8988T (cell line): ENCODE measurements at places on chromosomes 12 and 14.

- no peak for DNase-seq
These were observed 18.9 kb downstream of the CCDC88C start for GRCh38 chr14:91398707-91399106.

DNA sequence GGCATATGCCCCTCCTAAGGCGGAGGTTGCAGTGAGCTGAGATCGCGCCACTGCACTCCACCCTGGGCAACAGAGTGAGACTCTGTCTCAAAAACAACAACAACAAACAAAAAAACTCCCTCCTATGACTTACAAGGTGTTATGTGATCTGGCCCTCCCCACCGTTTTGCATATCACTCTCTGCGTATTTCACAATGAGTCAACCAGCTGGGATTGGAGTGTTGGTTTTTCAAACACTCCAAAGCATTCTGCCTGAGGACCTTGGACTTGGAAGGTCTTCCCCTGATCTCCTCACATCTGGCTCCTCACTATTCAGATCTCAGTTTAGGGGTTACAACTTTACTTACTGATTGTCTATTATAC is 14.0 kb downstream of the MANSC1 start:
- no peak for DNase-seq

DNA sequence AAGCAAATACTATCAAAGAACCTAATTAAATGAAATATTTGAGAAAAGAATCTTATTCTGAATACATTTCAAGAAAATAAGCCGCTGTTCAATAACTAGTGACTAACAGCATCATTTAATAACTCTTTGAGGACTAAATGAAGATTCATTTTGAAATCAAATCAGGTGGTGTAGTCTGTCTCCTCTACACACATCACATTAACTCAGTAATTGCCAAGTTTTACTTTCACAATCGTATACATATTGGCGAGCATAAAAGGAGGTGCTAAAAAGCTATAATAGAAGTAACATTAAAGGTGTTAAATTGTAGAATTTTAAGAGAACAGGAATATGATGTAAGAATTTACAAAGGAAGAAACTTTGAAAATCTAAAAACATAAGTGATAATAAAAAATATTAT is 185.1 kb downstream of the MDGA2 start:
- no peak for DNase-seq

DNA sequence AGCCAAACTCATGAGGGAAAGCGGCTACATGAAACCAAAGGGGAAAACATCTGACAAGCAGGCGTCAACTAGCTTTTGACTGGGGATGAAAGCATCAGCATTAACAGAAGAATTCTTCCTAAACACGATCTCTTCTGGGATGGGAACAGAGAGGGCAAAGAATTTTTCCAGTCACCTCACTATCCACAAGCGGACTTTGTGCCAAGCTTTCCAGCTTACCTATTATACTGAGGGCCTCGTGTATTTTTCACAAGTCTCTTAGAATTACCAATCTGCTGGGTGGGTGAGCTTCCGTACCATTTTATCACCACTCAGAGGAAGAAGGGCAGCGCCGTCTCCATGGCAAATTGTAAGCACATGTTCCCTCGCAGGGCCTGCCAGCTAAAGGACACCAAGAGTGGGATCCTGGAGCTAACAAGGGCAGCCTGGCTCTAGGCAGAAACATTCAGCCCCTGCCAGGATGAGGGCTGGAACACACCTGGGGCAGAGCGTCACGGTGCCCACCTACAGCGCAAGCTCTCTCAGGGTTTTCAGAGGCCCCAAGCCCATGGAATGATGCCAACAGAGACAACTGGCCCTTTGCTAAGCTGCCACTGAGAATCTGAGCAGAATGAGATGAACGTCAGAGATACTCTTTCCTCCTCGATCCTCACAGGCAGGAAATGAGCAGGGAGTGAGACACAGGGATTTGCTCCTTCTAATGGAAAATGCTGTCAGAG is 74.6 kb downstream of the CHGA start:
- DNase-seq = no peak

GRCh38 chr12:47271800-47272239 is 192.1 kb upstream of the AMIGO2 start:
- DNase-seq = no peak

- DNase-seq = no peak
These were observed 60.6 kb downstream of the LGMN start for GRCh38 chr14:92687681-92688433.

DNA sequence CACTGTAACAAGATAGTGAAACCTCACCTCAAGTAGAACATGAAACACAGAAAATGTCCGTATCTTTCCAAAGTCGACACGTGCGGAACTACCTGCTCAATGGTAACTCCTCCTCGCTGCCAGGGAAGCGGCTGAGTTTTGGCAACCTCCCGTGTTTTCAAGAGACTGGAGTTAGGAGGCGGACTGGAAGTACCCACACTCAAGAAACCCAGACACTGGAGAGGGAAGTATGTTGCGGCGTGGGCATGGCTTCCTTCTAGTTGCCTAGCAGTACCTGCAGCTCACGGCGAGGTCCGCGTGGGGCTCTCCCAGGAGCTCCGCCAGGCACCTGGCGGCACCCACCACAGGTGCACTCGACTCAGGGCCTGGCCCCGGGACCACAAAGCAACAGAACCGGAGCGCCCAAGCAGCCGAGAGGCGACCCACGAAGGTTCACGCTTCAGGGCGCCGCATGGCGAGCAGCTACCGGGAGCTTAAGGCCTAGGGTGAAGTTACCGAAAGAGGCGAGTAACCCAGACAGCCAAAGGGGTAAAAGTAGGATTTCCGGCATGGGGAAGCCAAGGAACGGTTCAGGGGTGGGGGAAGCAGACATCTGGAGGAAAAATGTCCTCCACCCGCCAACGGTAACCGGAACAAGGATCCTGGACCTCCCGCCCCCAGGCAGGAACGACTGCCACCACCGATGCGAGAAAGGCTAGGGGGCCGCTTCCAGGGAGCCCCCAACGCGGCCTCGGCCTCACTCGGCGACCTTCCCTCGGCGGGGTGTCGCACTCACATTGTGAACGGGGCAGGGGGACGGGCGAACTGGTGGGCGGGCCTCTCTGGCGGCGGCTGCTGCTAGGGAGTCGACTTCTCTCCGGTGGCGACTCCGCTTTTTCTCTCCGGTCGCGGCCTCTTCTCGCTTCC is 608 bp downstream of the PTGES3 start:
- no peak for DNase-seq

GRCh38 chr14:96318836-96319235 is 44.3 kb downstream of the ATG2B start:
- no peak for DNase-seq

DNA sequence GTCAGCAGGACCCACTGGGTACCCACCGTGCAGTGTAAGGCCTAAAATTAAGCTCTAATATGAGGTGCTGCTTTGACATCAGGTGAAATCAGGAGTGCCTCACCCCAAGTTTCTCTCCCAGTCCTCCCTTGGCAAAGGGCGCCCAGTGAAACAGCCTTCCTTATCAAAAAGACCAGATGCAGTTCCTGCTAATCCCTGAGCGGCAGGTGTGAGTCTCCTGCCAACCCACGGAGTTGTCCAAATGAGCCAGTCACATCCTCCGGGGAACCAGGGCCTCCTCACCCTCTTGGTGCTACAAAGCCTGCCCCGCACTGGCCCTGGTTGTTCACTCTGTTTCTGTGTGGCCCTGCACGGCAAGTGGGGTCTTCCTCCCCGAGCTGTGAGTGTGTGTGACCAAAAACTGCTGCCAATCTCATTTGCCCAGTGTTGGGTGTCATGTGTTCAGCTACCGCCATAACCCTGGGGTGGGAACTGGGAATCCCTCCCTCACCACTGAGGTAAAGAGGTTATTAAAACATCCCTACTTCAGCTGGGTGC is 20.2 kb upstream of the P2RX4 start:
- DNase-seq = no peak

DNA sequence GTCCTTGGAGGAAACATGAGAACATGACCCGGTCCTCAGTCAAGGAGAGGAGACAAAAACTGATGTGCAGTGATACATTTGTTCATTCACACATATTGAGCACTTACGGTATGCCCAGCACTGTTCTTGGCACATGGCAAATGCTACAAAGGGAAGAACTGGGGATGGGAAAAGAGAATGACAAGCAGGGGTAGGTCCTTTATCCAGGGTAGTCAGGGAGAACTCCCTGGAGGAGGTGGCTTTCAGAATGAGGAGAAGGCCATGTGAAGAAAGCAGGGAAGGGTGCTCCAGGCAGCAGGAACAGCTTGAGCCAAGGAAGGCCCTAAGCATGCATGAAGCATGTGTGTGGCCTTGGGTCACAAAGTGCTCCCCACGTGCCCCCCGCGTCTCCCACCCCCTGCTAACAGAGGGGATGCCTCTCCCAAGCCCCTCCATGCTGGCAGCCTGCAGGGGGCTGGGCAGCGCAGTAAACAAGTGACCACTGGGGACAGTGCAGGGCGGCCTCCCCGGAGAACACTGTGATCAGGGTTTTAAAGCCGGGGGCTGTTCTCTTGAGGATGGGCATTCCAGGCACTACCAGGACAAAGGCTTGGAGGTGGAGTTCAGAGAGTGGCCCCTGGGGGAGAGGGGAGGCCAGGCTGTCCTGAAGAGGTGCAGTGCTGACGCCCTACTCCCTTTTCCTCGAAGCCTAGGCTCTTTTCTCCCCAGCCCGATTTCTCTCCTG is 71.0 kb downstream of the PHETA1 start:
- no peak for DNase-seq

DNA sequence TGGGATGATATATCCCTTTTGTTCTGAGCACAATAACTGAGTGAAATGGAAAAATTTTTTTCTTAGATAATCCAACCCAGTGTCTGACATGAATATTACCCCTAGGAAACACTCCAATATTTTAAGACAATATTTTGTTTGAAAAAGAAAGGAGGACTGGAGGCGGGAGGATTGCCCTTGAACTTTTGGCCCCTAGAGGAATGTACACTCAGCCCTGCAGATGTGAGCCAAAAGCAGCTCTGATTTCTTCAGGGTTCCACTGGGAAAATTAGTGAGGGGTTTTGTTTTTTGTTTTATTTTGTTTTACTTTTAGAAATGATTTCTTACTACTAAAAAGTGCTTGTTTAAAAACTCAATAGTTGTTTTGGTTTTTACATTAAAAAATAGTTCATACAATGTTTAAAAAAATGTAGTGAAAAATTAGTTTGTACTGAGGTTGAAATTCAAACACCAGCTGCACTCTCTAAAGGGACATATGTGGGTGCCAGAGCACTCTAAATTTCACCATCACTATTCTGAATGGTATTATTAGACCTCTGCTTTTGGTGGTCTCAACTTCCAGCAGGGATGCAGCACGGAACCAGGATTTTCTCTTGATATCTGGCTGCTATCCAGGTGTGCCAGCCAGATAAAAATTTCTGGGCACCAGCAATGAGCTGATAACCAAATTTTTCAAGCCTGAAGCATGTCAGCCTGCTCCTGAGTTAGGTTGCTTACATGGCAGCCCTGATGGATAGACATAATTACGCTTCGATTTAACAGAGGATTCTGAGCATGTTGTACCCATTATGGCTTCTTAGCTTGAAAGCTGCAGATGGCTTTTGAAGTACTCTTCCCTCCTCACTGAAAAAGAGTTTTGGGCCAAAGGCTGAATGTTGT is 141.9 kb downstream of the ANO6 start:
- DNase-seq = no peak

- no peak for DNase-seq
These were observed 3.9 kb upstream of the POC1B start for GRCh38 chr12:89529738-89530137.

DNA sequence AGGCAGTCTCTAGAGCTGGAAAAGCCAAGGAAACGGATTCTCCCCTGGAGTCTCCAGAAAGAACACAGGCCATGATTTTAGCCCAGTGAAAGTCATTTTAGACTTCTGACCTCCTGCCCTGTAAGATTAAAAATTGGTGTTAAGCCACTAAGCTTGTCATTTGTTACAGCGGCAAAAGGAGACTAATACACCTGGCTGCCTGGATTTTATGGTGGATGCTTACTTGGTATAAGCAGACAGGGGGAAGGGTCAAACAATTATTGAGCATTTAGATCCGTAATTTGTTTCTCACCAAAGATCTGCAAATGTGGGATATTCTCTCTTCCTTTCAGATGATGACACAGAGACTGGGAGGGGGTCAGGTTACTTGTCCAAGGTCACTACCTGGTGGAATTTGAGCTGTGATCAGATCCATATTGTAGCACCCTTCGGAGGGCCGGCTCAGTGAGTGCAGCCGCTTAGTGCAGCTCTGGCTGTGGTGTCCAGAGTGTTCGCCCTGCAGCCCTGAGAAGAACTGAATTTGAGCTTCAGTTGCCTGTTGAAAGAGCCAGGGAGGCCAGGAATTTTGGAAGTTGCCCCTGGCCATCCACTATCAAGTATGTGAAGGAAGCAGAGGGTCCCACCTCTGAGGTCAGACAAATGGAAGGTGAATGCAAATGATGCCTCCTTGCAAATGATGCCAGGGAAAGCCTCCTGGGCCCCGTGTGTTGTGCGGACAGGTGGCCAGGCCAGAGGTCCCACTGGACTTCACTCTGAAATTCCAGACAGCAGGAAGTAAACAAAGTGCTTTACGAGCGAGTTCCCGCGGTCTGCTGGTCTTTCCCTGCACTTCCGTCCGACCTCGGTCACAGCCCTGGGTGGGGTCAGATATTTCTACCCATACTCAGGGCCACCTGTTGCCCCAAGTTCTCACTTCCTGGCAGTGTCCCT is 15.1 kb downstream of the GLRX5 start:
- no peak for DNase-seq

GRCh38 chr14:32709027-32709426 is 229.7 kb upstream of the NPAS3 start:
- no peak for DNase-seq

- DNase-seq = no peak
These were observed 12.8 kb upstream of the AQP2 start for GRCh38 chr12:49937639-49938300.

DNA sequence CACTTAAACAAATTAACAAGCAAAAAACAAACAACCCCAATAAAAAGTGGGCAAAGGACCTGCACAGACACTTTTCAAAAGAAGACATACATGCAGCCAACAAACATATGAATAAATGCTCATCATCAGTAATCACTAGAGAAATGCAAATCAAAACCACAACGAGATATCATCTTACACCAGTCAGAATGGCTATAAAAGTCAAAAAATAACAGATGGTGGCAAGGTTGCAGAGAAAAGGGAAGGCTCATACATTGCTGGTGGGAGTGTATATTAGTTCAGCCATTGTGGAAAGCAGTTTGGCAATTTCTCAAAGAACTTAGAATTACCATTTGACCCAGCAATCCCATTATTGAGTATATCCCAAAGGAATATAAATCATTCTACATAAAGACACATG is 34.6 kb upstream of the NT5DC3 start:
- DNase-seq = no peak

DNA sequence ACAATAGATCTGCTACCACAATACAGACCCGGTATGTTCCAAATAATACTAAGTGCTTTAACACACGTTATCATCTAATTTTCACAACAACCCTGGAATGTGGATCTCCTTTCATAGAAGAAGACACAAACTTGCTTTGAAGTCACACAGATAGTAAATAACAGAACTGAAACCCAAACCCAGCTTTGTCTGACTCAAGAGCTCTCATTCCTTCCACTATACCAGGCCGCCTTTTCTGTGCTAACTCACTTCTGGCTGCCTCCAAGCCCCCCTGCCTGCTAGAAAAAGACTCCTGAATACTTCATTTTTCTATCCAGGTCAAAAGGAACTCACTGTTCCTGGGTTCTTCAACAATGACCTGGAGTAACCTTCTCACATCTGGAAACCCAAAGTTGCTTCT is 37.8 kb downstream of the PRPF40B start:
- no peak for DNase-seq
